Suppressor macrophage treated with lipopolysaccharide for 4 hours (primary cell): ENCODE measurements at places on chromosomes 7 and 10.

GRCh38 chr7:5429253-5429856 lies 5.7 kb upstream of the TNRC18 start:
- DNase-seq, result peak; percentile 28

DNA sequence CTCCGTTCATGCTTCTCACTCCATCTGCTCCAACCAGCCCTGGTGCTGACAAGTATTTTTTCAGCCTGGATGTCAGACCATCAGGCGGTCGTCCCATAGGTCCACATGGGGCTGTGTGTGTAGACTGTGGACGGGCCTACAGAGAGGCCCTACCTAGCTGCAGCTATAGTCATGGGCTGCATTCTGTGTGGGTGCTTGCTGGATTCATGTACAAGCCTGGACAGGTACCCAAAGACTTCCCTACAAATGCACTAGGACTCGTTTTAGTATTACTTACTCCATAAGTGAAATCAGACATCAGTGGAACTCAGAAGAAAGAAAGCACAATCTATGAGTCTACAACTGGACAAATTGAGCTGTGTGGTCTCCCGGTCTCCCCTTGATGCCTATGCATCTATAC lies 146.8 kb downstream of the PKD1L1 start:
- DNase-seq, result no peak

DNA sequence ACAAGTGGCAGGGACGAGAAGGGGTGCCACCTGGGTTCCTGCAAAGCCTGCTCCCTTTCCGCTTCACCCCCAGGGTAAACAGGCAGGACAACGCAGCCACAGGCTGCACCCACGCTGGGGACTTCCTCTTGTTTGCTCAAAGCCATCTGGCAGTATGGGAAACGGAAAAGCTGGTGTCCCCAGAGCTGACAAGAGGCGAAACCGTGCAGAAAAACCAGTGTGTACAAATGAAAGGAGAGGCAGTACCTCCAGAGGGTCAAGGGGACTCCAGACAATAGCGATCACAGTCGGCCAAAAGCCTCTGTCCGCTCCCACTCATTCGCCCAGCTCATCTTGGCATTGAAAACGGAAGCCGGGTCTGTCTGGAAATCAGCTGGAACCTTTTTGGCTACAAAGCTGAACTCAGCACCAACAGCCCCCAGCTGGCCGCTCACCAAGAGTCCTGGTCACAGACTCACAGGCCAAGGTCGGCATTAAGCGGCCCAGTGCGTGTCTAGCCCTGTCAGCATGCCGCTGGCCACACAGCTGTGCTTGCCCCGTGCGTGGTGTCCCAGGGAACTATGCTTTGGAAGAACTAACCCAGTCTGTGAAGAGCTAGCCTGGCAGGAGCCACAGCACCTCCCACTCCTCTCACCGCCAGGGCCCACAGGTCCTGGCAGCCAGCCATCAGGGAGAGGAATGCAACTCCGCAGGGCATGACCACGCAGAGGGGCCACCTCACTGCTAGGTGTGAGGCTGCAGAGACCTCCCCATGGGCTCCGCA lies 10.4 kb downstream of the TNS3 start:
- DNase-seq, result peak; percentile 70

- peak; percentile 29 for DNase-seq
Measured at GRCh38 chr10:114631666-114632417, 26.2 kb downstream of the ABLIM1 start.

- no peak for DNase-seq
Measured at GRCh38 chr7:151687523-151688235, 168.0 kb upstream of the RHEB start.

DNA sequence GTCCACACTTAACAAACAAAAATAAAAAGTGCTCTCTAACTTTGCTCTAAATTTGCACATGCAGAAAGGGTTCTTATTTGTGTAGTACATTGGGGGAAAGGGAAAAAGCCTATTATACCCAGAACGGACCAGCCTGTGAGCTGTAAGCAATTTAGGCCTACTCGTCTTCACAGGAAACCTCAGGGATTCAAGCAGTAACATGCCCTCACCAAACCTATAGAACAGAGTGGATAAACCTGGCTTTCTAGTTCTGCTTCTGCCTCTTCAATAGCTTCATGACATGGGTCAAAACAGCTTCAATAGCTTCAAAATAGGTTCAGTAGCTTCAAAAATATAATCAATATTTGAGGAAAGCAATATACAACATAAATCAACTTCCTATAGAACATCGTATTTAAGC lies 163.7 kb downstream of the ARL4A start:
- DNase-seq, result no peak

- DNase-seq, result no peak
Measured at GRCh38 chr10:69769395-69769992, 32.2 kb upstream of the COL13A1 start.
